ENCODE measurements at places on chromosomes 16 and 17.

GRCh38 chr17:81313776-81314397, 18.8 kb upstream of the SLC38A10 start:
- no peak for DNase-seq

DNA sequence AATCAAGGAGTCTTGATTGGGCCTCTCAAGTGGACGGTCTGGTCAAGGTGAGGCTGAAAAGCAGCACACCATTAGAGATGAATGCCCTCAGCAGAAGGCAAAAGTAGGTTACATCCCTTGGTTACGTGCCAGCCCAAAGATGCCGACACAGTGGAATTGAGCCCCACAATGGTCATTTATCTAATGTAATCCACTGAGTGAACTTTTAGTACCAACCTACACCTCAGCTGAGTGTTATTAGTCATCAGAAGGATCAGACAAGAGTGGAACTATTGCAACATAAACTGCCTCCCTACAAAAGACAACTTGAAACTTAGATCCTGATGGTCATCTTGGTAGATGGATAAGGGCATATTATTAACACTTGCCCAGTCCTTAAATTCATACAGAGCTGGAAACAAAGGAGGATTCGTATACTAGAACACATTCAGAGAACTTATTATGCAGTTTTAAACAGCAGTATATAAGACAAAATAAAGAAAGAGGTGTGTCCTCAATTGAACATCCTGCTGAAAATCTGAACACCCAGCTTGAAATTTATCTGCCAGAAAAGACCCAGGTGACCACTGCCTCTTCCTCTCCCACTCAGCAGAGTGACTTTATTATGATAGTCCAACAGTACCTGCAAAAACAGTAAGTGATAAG, 2.8 kb downstream of the DCUN1D3 start:
- DNase-seq, result no peak

GRCh38 chr16:88813269-88814143, 1.8 kb upstream of the APRT start:
- no peak for DNase-seq

- DNase-seq, result no peak
Measured at GRCh38 chr16:24045641-24046040, 209.9 kb downstream of the PRKCB start.

- DNase-seq, result no peak
Measured at GRCh38 chr17:82493226-82493781, 26.2 kb upstream of the FOXK2 start.

- DNase-seq, result no peak
Measured at GRCh38 chr17:49241692-49242397, 11.3 kb upstream of the PHOSPHO1 start.

DNA sequence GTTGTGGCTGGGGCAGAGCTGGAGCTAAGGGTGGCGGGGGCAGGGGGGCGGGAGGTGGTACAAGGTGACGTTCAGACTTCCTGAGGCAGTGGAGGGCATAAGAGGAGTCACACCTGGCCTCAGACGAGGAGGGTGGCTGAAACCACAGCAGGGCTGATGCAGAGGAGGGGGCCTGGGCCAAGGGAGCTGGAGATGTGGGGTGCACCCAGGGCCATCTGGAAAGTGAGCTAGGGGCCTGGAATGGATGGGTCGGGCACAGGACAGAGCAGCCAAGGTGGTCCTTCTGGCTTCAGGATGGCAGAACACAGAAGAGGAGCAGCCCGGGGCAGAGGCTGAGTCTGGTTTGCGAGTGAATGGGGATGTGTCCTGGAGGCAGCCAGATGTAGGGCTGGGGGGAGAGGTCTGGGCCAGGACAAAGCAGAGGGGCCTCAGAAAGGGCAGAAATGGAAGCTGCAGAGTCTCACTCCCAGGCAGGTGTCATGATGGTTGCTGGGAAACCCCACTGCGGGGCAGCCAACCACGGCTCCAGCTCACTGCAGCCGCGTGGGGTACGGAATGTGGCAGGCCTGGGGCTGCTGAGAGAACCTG, 57.6 kb downstream of the PRMT7 start:
- no peak for DNase-seq

GRCh38 chr16:57648581-57649442, 19.3 kb upstream of the ADGRG3 start:
- DNase-seq, result peak; percentile 20

GRCh38 chr17:70187383-70187782, 18.1 kb downstream of the KCNJ2 start:
- DNase-seq, result no peak

GRCh38 chr17:21548236-21548635, 144.1 kb upstream of the KCNJ18 start:
- no peak for DNase-seq

DNA sequence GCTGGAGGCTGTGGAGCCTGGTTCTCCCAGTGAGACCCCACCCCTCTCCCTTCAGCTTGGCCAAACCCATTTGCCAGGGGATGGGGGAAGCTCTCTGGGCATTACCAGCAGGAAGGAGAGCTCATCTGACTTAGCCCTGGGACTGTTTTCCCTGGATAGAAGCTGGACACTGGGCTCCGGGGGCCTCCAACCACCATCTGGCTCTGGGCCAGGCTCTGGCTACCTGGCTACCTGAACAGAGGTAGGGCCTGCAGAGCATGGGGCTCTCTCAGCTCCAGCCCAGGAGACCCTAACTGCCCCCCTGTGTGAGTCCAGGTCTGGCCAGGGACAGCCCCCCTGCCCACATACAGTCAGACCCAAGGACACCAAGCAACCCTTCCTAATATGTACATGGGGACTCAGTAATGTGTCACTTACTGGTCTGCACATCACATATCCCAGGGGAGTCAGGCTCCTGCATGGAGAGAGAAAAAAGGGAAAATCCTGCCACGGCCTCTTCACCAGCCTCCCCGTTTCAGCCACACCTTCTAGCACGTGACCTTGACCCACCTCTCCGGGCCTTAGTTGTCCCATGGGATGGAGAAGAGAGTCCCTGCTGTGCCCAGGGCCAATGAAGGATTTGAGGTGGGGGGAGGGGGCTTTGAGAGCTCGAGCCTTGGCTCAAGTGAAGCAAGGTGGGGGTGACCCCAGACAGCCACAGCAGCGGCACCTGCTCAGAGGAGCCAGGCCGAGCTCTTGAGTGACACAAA, 13.8 kb downstream of the CNGB1 start:
- DNase-seq, result no peak

DNA sequence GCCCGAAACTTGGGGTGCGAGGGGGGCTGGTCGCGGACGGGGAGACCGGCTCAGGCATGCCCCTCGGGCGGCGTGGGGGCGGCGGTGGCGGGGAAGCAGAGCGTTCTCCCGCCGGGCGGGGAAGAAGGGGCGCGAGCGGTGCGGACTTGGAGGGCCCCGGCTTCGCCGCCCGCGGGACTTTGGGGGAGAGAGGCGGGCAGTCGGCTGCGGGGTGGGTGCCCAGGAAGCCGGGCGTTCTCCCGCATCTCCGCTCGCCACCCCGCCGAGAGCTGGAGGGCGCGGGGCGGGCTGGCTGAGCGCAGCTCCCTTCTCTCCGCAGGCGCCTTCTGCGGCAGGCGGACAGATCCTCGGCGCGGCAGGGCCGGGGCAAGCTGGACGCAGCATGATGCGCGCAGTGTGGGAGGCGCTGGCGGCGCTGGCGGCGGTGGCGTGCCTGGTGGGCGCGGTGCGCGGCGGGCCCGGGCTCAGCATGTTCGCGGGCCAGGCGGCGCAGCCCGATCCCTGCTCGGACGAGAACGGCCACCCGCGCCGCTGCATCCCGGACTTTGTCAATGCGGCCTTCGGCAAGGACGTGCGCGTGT, 772 bp downstream of the NTN1 start:
- DNase-seq, result no peak

GRCh38 chr17:5913032-5913531, 157.1 kb upstream of the WSCD1 start:
- DNase-seq, result peak; percentile 30

GRCh38 chr17:48816774-48817590, at the start of gene TTLL6:
TSS of gene TTLL6 (minus strand) at chr17:48817229. CDS start at chr17:48817072, 157 bp downstream.
- peak; percentile 94 for DNase-seq

DNA sequence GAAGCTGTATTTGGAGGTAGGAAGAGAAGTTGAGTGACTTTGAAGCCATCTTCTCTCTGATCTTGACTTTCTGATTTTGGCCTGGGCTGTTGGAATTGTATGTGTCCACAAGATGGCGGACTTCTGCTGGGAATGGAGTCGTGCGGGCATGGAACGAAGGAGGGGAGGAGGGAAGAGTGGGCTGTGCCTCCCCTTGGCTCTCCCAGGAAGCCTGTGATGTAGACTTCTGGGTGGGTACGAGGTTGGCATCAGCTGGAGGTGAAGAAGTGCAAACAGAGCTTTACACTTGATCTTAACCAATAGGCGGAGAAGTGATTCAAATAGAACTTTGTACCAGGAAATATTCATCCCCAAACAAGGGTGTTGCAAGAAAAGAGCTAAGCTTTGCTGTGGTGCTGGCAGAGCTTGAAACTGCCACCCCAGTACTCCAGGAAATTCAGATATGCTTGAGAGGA, 7.4 kb upstream of the TMEM220 start:
- DNase-seq, result no peak

DNA sequence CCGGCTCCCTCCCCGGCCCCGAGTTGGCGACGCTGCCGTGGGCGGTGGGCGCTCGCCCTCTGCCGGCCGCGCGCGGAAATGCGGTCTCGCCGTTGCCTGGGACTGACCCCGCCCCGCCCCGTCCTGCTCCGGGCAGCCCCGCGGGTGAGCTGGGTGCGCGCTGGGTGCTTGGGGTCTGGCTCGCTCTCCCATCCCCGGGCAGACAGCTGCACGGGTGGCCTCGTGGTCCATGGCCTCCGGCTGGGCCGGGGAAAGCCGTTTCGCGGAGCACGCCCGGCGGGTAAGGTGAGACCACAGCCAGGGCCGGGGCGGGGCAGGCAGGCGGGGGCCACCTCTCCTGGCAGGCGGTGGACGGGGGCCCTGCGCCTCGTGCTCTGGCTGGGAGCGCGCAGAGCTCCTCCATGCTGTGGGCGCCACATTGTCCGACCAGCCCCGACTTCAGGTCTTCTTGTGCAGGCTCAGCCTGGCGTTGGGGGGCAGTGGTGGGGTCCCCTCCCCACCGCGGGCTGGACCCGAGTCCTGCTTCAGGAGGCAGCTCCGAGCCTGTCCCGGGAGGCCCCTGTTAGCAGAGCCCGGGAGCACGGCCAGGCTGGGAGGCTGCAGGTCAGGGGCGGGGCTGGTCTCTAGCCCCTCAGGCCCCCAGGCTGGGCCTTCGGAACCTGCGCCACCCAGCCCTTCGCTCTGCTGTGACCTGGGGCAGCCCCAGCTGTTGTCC, 7.0 kb upstream of the C1QTNF8 start:
- DNase-seq, result no peak

- DNase-seq, result no peak
Measured at GRCh38 chr17:10094797-10095196, 103.6 kb downstream of the GAS7 start.

Data from NCI-H1417 treated with DMSO at 0.1 percent for 48 hours (cell line).